Stimulated activated CD4-positive, alpha-beta T cell treated with anti-CD3 and anti-CD28 coated beads, Interleukin-4, amount 100 ng/mL, for 4 hours (primary cell): ENCODE measurements at places on chromosomes 3 and 15.

DNA sequence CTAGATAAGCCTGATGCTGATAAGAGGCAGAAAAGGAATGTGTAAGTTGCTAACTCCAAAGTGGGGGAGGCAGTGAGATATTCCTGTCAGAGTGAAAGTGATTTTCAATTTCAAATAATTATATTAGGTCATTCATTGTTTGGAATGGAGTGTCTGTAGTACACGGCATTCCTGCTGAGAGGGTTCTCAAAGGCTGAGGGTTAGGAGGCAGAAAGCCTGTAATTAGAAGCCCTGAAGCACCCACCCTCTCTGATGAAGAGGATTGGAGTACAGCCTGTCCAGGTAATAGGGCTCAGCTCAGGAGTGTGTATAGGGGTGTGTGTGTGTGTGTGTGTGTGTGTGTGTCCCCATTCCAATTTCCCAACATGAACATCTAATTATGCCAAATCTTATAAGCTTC lies 486.8 kb downstream of the MAGI1 start:
- no peak for DNase-seq

- DNase-seq = no peak
Observed at GRCh38 chr3:37810848-37811247, 50.8 kb upstream of the CTDSPL start.

DNA sequence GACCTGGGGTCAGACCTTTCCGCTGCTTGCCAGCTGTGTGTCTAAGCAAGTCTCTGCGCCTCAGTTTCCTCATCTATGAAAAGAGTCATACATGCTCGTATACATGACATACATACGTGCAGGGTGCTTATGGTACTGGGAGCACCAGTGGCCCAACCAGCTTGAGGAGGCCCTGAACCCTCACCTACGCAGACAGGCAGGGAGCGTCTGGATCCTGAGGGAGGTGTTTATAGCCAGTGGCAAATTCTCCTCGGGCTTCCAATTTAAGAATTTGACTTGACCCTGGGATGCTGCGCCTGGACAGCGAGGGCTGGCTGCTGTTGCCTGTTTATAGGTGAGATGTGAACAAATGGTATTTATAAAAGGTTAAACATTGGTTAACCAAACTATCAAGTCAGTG lies 17.7 kb upstream of the FGD5 start:
- DNase-seq = no peak

DNA sequence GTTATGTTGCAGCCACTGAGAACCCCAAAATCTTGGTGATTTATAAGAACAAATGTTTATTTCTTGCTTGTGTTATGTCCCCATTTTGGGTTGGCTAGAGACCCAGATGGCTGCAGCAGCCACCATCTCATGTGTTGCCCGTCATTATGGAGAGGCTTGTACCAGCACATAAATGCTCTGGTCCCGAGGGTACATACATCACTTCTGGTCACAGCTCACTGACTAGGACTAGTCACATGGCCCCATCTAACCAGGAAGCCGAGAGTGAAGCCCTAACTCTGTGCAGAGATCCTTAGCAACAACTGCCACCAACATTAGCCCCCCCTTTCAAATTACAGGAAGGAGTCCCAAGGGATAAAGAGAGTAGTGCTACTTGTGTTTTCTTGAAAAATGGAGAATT lies 25.5 kb upstream of the HACD2 start:
- no peak for DNase-seq

GRCh38 chr3:57729334-57730045 lies 26.6 kb upstream of the SLMAP start:
- DNase-seq = no peak

DNA sequence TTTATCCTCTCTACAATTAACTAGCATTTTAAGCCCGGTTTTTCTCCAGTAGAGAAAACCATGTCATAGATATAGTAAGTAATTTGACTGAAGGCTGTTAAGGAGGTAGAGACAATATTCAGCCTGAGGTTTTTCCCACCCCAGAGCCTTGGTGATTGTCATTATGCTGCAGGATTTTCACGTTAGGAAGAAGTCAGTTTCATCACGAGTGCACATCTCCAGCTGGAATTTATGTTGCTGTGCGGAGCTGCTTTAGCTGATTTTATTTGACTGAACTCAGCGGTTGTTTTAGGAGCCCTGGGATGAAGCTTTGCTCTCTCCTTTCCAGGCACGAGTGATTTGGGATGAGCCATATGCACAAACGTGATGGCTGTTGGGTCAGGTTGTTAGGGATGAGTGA lies 271.3 kb upstream of the RGMA start:
- no peak for DNase-seq

- no peak for DNase-seq
Observed at GRCh38 chr15:76312540-76313174, 1.4 kb upstream of the ETFA start.
